Activated effector memory CD4-positive, alpha-beta T cell treated with Interleukin-2 at 50 U/mL for 16 hours (primary cell): ENCODE measurements at places on chromosomes 5 and 9.

DNA sequence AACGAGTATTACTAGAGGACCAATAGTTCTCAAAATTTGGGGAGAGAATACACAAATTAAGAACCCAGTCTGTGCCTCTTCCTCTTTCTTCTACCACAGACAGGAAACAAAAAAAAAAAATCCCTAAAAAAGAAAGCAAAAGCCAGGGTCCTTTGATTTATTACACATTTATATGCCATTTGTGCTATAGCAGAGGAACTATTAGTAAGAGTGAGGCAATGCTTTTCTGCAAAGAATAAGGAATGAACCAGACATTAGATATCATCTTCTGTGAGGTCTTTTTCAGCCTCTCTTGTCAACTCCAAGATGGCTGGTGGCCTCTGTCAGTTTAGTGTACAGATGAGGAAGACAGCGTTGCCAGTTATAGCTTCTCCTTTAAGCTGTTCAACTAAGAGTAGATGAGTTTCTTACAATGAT, 127.6 kb downstream of the RFX3 start:
- DNase-seq = no peak

GRCh38 chr5:81948349-81948748, 23.5 kb upstream of the ATG10 start:
- DNase-seq = no peak

- DNase-seq = no peak
Measured at GRCh38 chr9:38141746-38142591, 72.9 kb upstream of the SHB start.

- no peak for DNase-seq
Measured at GRCh38 chr5:8234179-8234770, 365.3 kb downstream of the MTRR start.

DNA sequence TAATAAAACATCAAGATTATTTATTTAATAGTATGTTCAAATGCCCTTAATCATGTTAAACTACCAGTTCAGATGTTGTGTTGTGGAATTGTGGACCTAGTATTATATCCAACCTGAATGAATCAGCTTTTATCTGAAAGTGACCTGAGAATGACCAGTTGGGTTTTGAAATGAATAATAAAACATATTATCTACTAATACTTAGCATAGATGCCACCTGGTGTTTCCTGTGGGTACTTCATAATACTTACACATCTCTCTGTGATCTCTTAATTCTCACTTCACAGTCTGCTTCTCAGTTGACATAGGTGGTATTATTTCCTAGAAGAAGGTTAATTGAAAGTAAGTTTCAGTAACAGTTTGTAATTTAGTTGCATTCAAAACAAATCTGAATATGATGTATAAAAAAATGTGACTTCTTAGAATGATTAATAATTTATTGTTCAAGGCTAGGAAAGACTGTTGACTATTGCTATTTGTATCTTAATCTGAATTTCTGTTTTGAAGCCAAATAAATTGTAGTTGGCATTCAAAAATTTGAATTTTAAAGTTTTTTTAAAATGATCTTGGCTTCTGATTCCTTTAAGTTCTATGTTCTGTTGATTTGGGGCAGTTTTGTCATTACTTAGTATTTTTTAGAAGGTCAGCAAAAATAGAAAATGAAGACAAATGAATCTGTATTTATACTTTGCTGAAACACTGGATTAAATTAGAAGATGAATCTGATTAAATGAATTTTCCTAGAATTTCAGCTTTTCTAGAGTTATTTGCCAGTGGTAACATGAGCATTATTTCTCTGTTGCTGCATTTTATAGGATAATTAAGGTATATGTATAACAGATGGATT, 48.2 kb downstream of the KIF2A start:
- DNase-seq = no peak

DNA sequence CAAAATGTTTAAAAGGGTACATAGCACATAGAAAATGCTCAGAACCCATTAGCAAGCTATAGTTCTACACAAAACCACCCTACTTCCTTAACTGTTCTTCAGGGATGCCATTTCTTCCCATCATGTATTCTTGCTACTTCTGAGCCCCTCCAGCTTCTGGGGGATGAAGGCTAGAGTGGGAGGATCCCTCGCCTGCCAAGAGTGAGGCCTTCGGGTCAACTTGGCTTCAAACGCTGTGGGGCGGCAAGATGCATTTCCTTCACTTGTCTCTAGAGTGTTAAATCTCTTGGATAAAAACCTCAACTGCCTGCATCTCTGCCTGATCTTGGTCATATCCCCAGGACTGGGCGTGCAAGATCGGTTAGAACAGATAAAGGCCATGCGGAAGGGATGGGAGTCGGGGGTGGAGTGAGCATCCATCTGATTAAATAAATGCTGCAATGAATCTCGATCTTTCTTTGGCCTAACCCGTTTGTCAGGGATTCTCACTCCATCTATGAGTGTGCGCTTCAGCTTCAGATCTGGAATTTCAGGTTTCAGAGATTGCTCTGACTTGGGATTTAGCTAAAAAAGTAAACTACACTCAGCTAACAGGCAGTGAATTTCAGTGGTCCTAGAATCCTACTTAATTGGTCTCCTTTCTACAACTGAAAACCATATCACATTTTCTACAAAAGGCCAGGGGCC, 118.0 kb upstream of the PANK3 start:
- no peak for DNase-seq

GRCh38 chr5:111255169-111255568, 31.0 kb downstream of the CAMK4 start:
- DNase-seq = no peak

DNA sequence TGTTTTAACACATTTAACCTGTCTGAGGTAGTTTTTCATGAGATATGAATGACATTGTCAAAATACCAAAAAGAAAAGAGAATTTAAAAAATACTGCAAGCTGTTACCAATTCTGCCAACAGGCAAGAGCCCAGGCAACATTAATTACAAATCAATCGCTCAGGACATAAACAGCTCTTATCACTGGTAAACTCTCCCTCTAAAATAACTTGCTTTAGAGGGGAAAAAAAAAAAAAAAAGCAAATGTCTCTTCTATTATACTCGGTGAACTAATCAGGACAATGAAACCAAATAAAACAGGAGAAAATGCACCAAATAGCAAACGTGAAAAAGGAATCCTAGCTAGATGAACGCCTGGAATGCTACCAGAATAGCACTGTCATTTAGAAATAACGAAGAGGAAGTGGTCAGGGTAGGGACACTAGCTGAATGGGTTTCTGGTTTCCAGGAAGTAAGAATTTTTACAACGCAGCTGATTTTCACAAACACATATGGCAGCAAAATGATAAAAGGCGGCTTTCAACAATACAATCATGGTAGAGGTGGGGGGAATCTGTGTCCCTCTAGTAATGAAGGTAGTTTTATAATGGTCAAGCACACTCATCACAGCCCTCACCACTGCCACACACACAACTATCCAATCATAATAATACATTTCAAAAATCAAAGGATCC, 94.9 kb downstream of the DENND1A start:
- no peak for DNase-seq

DNA sequence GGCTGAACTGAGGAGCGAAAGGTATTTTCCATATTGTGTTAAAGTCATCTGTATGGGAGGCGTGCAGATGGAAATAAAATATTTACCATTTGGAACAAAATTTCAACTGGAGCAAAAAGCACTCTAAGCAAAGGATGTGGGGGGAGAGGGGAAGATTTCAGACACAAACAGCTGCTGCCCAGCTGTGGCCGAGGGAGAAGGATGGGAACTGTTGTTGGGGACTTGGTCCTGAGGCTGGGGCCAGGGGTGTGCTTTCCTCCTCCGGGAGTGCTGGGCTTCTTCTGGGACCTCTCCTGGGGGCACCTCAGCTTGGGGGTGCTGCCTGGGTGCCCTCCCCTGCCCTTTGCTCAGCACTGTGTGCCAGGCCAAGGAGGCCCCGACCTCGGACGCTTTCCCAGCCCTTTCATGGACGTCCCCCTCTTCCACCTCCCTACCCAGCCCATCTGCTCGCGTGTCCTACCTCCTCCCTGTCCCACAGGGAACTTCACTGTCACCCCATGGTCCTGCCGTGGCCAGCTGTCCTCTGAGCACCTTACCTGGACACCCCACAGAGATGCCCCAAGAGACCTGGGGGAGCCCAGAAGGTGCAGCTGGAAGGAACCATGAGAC, 101.9 kb upstream of the COL5A1 start:
- DNase-seq = no peak

- DNase-seq = no peak
Measured at GRCh38 chr5:67178085-67178484, 18.5 kb downstream of the CD180 start.

GRCh38 chr5:91486638-91487037, 103.5 kb upstream of the ARRDC3 start:
- DNase-seq = no peak

DNA sequence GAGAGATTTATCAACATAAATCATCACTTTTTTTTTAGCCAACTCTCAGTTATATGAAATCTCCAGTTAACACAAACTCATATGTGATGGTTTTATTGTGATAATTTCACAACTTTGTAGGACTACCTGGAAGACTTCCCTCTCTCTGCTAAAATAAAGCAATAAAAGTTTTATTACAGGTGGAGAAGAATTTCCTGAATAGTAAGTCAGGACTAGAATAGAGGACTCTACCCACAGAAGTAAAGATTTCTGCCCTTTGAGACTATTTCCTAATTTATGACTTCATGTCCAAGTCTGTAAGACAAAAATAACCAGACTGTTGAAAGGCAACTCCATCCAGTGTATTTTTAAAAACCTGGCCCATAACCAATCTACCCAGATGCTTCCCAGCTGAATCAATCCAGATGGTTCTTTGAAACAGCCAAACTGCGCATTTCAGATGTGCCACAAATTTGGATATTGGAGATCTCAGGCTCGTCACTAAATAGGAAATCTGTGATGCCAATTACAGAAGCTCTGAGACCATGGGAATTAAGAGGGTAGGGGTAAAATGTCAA, 234.0 kb upstream of the NMUR2 start:
- no peak for DNase-seq

GRCh38 chr5:19488786-19489185, 499.2 kb downstream of the CDH18 start:
- no peak for DNase-seq

DNA sequence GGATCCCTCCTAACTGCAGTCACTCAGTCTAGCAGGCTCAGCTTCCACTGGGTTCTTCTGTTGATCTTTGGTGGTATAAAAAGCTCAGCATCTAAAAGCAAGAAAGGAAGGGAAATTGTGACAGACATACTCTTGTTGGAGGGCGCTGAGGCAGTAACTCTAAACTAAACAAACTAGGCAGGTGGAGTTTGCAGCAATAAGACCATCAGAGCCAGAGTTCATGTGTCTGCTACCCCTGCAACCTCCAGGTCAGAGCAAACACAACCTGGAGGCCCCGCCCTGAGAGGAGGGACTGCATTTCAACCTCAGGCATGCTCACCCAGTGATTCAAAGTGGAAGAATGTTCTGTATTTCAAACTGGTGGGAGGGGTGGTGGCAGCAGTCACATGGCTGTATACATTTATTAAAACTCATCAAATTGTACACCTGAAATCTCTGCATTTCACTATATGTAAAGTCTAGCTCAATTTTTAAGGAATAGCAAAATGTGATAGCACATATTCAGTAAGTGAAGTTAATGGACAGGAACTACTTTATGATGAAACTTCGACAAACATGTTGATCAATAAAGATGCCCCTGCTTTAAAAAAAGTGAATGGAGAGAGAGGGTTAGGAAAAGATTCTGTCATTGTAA, 7.1 kb downstream of the ACTL7A start:
- no peak for DNase-seq

- no peak for DNase-seq
Measured at GRCh38 chr9:92760070-92760469, 4.6 kb downstream of the BICD2 start.

- DNase-seq = no peak
Measured at GRCh38 chr9:135502873-135503321, 2.4 kb downstream of the MRPS2 start.

GRCh38 chr9:120369608-120370220, 210.3 kb downstream of the CDK5RAP2 start:
- no peak for DNase-seq

DNA sequence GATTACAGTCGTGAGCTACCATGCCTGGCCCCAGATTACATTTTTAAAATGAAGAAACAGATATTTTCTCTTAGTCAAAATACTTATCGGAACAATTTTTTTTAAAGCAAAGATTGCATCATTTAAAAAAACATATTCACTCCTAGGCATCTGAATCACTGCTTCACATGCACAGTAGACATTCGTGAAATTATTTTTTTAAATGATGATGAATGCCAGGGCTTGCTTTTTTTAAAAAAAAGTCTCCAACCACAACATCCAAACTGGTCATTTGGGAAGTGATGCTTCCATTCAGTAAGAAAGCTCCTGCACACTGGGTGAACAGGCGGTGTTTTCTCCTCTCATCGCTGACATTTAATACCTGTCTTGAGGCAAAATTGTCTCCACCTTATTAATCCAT, 223.0 kb upstream of the DMRT1 start:
- DNase-seq = no peak

- DNase-seq = no peak
Measured at GRCh38 chr9:72424131-72424530, 59.1 kb upstream of the ZFAND5 start.

DNA sequence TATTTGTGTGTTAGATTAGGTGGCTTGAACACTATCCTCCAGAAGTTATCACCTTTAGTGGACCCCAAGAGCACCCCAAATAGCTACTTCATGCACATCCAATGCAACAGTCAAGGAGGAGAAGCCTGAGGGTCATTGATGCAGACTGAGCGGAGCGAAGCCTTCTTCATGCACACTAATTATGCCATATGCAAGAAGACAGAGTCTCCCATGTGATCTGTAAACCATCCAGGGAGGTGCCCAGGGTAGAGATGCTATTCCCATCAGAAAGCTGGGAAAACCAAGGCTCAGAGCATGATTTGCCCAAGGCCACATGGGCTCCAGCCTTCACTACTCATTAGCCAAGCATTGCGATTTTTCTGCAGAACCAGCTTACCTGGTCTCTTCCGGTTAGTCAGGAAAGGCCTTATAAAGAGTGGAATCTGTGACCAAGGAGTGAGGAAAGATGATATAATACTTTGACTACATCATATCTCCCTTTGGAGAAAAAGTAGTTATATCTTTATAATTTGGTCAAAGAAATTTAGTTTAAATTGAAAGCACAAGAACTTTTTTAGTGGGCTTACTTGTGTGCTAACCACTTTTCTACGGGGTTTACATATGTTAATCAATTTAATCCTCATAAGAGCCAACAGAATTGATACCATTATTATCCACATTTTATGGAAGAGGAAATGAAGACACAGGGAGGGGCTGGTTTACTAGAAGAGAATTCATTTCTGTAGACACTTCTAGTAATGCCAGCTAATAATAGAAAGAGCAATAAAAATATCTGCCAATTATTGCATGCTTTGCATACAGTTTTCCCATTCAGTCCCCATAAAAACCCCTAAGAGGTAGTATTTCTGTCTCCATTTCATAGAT, 220.0 kb downstream of the ESM1 start:
- no peak for DNase-seq

DNA sequence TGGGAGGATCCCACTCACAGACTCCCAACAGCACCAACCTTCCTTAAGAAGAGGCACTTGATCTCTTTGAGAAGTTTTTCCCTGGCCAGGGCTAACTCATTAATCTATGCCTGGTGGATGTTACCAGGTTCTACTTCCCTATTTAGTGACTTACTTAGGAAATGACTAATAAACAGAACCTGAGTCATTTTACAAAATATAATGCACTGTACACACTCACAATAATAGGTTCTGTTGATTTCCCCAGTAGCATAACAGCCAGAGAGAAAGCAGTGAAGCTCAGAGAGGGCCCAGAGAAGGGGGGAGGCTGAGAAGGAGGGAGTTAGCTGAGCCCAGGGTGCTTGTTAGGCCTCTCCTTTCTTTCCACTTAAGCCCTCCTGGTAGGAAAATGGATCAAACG, 27.1 kb downstream of the FRMD3 start:
- no peak for DNase-seq
